ENCODE measurements at places on chromosomes 5 and 9.

DNA sequence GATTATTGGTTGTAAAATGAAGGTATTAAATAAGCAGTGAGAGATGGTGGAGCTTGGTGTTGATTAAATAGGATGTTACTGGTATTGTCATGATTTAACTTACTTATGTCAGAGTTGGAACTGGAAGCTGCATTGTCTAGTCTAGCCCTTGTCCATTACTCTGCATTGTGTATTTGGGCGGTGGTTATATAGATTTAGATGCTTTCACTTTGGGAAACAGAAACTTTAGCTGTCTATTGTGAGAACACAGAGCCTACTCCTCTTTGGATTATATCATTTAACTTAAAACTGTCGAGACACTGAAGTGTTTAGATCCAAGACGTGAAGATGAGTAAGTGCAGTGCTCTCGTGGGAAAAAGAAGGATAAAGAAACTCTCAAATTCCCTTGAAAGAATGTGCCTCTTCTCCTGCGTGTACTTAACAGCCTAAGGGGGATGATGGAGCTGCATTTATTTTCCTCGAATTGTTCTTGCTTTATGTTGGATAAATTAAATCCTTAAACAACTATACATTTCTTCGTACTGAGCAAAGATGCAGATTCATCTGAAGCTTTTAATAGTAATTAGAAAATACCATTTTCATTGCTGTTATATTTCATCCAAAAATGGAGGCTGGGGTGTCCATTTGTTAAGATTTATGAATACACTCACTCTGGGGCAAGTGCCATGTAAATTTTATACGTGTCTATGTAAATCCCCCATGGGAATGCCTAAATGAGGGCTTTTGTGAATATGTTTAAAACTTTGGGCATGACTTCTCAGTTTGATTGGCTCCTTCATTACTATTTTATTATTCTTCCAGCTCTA lies 21.6 kb downstream of the FBXL7 start:
- DNase-seq, result no peak

GRCh38 chr5:172093559-172093958 lies 87.1 kb upstream of the FBXW11 start:
- no peak for DNase-seq

DNA sequence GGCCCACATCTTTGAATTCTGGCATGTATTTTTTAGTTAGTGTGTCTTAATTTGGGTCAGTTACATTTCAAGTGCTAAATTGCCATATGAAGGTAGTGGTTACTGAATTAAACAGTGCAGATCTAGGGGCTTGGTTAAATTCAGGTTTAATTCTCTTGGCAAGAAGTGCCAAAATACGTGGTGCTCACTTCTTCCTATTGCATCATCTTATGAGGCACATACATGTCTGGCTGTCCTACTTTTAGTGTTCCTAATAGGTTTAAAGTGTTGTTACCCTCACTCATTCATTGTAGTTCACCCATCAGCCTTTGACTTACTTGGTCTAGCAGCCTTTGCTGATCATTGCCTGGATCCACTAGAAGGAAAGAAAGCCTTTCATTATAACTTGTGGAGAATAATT lies 59.5 kb downstream of the RPS6 start:
- no peak for DNase-seq

DNA sequence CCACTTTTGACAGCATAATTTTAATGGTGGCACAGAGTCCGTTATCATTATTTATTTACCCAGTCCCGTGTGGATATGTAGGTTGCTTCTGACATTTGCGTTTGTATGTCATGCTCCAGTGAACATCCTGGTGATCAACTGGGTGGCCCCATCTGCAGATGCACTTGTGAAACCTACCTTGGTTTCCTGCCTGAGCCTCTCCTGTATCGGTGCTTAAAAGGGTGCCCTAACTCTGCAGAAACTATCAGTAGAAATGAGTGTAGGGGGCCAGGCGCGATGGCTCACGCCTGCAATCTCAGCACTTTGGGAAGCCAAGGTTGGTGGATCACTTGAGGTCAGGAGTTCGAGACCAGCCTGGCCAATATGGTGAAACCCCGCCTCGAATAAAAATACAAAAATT lies 92.1 kb upstream of the IER5L start:
- DNase-seq, result no peak

All from dorsolateral prefrontal cortex (tissue), 122 donors.